ENCODE measurements at places on chromosomes 5 and 9.

- no peak for DNase-seq
Measured at GRCh38 chr5:150788977-150789376, 10.4 kb downstream of the SMIM3 start.

DNA sequence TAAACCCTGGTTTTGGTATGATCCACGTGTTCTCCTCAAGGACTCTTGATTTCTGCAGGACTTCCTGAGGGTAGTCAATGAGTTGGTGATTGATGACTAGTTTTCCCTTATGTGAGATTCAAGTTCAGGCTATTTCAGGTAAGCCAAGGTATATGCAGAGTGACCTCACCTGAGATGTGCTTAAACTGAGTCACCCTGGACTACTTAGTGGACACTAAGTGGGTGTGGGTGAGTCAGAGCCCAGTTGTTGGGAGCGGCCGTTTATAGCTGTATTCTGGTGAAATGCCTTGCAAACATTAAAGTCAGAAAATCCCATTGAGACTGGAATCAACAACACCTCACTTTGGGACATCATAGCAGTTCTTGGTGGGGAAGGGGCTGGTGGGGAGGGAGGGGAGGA lies 62.9 kb downstream of the SLC28A3 start:
- no peak for DNase-seq

- DNase-seq = no peak
Measured at GRCh38 chr9:133861086-133861485, 122.9 kb upstream of the SARDH start.

- no peak for DNase-seq
Measured at GRCh38 chr9:107779731-107780130, 290.2 kb upstream of the KLF4 start.

GRCh38 chr9:38031594-38031993 lies 37.4 kb downstream of the SHB start:
- DNase-seq = no peak

DNA sequence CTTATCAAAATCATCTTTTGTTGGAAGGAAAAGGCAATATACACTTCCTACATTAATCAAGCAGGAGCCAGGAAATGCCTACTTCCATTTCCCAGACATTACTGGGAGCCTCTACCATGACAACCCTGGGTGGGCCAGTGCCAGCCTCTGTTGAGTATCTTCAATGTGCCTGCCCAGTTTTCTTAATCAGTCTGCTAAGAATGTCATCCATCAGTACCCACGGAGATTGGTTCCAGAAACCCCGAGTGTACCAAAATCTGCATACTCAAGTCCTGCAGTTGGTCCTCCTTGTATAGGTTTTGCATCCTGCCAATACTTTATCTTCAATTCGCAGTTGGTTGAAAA lies 82.4 kb downstream of the MARCHF3 start:
- DNase-seq = no peak

GRCh38 chr5:978054-978453 lies 30.5 kb upstream of the NKD2 start:
- DNase-seq = no peak

DNA sequence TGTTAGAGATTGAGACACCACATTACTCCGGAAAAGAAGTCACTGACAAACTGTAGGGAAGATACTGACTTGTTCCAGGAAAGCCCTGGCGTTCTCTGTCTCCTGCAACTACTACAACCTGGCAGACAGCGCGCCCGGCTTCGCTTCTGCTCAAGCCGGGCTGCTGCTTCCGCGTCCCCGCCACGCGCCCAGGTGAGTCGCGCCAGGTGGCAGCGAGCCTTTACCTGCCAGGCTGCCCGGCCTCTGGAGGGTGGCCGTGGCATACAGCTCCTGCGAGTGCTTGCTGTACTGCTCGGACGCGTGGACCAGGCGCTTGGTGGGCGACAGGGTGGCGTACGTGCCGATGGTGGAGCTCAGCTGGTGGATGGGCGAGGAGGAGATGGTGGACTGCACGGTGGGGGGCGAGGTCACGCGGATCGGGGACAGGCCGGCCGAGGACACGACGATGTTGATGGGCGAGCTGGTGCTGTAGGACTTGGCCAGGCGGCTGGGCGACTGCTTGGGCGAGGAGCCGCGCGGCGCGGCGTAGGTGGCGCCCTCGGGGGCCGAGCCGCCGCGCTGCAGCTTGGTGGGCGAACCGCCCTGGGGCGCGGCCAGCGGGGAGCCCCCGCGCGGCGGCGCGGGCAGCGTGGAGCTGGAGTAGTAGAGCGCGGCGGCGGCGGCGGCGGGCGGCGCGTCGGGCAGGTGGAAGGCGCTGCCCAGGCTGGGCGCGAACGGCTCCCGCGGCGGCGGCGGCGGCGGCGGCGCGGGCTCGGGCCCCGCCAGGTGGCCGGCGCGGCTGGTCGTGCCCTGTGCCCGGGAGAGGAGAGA lies 519.6 kb downstream of the CTNND2 start:
- DNase-seq = no peak

- DNase-seq = no peak
Measured at GRCh38 chr9:127647451-127647850, 35.4 kb downstream of the STXBP1 start.

DNA sequence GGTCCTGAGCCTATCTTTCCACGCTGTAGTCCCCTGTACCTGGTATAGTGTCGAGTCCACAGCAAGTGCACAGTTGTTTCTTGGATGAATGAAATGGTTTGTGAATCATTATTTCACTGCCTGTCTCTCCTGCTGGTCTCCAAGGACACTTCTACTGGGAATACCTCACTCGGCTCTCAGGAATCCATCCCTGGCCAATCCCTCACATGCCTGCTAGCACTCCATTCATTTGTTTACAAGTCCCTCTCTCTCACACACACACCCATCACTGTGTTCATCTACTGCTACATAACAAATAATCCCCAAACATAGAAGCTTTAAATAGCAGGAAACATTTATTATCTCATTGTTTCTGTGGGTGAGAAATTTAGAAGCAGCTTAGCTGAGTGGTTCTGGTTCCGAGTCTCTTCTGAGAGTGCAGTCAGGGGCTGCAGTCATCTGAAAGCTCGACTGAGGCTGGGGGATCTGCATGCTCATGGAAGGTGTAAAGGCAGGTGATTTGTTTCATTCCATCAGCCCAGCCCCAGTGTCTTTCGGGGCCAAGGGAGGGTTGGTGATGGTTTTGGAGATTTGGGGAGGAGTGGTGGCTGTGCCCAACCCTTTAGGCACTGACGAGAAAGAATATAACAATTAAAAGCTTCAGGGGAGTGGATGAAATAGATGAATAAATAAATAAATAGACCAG lies 132.7 kb upstream of the IER5L start:
- no peak for DNase-seq

DNA sequence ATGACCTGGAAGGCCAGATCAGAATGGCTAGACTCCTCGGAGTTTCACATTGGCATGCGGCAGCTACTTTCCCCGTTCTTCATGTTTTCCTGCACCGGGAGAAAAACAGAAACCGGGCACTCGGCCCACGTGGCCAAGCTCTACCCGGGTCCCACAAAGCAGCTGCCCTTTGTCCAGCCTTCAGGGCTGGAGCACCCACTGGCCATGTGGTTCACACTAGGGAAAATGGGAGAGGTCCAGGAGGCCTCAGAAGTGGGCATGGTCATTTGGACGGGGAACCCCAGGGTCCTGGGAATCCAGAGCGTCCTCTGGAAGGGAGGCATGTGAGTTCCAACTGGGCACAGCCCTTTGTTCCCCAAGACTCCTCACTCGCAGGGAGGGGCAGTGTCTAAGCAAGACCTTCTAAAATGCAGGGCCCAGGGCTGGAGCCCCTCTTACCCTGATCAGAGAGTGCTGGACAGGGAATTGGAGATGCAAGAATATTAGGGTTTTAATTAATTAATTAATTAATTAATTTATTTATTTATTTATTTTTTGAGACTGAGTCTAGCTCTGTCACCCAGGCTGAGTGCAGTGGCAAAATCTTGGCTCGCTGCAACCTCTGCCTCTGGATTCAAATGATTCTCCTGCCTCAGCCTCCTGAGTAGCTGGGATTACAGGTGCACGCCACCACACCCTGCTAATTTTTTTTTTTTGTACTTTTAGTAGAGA lies 97.2 kb upstream of the CPEB4 start:
- DNase-seq = no peak

DNA sequence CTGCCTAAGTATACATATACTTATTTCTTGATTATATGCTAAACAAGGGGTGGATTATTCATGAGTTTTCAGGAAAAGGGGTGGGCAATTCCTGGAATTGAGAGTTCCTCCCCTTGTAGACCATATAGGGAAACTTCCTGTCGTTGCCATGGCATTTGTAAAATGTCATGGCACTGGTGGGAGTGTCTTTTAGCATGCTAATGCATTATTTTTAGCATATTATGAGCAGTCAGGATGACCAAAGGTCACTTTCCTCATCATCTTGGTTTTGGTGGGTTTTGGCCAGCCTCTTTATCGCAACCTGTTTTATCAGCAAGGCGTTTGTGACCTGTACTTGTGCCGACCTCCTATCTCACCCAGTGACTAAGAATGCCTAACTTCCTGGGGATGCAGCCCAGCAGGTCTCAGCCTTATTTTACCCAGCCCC lies 80.9 kb downstream of the ALDH7A1 start:
- DNase-seq = no peak

- no peak for DNase-seq
Measured at GRCh38 chr5:21195145-21195544, 1207.1 kb upstream of the CDH18 start.

DNA sequence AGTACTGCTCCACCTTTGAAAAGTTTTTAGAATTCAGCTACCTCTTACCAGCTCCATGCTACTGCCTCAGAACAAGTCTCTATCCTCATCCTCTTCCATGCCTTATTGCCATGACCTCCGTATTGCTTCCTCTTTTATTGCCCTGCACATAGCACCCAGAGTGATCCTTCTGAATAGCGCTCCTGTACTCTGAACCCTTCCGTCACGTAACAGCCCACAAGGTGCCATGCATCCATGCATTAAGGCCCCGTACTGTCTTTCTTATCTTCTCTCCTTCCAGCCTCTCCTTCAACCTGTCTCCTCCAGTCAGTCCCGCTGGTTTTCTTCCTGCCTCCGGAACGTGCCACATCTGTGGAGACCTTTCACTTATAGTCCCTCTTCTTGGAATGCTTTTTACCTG lies 273.3 kb upstream of the SEMA6A start:
- no peak for DNase-seq

DNA sequence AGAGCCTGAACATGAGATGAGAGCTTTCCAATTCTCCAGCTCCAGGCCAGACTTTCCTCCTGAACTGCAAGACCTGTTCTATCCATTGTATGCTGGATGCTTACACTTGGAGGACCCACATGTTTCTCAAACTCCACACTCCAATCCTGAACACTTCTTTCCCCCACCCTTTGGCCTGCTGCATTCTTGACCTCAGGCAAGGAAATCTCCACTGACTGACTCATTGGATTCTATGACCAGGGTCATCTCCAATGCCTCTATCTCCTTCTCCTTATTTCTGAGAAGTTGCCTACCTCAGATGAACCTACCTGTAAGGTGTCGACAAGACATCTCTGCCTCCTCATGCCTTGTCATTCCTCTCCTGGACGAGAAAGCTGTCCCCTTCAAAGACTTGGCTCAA lies 153.6 kb downstream of the CRB2 start:
- no peak for DNase-seq

DNA sequence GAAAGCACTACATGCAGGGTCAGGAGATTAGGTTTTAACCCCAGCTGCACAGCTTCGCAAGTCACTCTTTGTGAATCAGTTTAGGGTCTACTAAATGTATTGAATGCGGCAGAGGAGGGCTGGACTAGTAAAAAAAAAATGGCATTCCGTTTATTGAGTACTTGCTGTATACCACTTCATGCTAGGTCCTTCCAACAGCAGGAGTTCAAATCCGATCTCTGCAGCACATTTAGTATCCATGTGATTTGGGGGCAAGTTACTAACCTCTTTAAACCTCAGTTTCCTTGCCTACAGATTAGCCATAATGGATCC lies 204.4 kb downstream of the SNCAIP start:
- no peak for DNase-seq

- DNase-seq = no peak
Measured at GRCh38 chr5:89457411-89458331, 574.7 kb upstream of the MEF2C start.

DNA sequence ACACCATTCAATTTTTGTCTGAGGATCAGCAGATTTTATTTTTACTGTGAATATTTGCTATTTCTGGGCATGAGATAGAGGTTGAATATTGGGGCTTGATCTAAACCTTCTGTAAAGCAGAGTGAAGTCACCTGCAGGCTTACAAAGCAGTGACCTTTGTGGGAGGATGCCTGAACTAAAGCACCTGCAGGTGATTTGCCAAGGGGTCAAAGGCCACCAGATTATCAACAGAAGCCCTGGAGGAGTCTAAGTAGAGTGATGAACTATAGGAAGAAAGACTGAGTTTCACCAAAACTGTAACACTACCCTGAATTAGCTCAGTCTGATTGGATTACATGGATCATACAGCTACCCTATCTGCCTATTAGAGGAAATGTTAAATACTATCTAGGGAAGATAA lies 144.3 kb upstream of the PRLR start:
- no peak for DNase-seq

GRCh38 chr5:96478983-96479382 lies 45.9 kb upstream of the PCSK1 start:
- no peak for DNase-seq

DNA sequence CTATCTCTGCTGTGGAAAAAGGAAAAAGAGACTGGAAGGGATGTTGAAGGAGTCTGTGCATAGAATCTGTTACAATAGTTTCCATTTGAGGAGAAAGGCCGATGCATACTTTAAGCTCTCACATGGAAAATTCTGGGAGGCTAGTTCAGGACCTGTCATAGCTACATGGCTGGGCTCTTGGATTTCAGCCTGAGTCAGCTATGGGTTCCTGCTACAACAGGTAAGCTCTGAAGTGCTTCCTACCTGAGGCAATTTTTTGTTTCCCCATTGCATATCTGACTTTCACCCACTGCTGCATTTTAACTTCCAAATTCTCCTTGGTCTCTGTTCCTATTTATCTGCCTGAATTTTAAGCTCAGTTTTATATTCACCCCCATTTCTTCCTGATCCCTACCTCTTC lies 310.7 kb downstream of the RAB3C start:
- DNase-seq = no peak

DNA sequence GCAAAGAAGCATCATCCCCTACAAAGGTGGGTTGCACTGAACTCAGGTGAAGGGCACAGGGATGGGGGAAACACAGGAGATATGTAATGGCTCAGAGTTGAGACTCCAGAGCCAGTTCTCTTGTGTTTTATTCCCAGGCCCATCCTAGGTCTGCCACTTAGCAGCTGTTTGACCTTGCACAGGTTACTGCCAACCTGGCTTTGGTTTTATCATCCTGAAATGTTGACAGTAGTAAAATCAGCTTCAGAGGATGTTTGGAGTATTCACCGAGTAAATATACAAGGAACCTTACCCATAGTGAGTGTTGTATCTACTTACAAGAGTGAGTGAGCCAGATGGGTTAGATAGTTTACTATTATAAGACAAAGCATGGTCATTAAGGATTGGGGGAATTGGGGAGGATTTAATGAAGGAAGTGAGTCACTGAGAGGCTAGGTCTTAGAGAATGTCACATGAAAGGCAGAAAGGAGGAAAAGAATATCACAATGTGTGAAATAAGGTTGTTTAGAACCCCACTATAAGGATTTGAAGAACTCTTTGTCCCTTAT lies 141.3 kb downstream of the MAN2A1 start:
- DNase-seq = no peak
